ENCODE measurements at places on chromosomes 3 and 15. TPM values are rescaled to one million over a fixed set of nuclear protein-coding genes. Genes with fewer than 3 reads are reported as not detected.

FEZF2 gene
- total RNA-seq, result not detected

HYKK gene
- 12.5 TPM for total RNA-seq

C15orf62 gene
- 0.52 TPM for total RNA-seq

HACL1 gene
- 35.0 TPM for total RNA-seq

FBXL2 gene
- 17.8 TPM for total RNA-seq

TMEM43 gene
- 76.5 TPM for total RNA-seq

SAMD7 gene
- total RNA-seq, result not detected
